Stimulated activated memory B cell treated with anti-CD40 and anti-IgM and Interleukin-4, amounts not matched to agents 10 μg/mL and 1 μg/mL and 100 μg/mL, for 72 hours (primary cell): ENCODE measurements at places on chromosomes 3 and 15.

DNA sequence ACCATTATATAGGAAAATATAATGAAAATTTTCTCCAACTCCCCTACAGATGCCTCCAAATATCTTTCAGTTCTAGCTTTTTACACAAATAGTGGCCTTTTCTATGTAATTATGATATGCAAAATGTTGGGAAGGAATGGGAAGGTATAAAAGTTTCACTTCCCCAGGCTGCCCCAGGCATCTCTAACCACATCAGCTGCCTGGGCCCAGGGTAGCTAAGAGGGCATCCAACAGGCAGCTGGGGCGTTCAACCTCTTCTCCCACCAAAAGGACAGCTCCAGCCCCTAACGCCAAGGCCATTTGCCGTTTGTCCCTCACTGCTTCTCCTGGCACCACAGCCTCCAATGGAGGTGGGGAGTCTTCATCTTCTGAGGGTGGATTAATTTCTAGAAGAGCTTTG, 188.1 kb upstream of the TSC22D2 start:
- ATAC-seq = no peak

GRCh38 chr3:148605521-148605920, 92.2 kb upstream of the AGTR1 start:
- no peak for ATAC-seq

- peak; percentile 45 for ATAC-seq
Observed at GRCh38 chr15:90547540-90547939, 17.8 kb downstream of the CRTC3 start.

DNA sequence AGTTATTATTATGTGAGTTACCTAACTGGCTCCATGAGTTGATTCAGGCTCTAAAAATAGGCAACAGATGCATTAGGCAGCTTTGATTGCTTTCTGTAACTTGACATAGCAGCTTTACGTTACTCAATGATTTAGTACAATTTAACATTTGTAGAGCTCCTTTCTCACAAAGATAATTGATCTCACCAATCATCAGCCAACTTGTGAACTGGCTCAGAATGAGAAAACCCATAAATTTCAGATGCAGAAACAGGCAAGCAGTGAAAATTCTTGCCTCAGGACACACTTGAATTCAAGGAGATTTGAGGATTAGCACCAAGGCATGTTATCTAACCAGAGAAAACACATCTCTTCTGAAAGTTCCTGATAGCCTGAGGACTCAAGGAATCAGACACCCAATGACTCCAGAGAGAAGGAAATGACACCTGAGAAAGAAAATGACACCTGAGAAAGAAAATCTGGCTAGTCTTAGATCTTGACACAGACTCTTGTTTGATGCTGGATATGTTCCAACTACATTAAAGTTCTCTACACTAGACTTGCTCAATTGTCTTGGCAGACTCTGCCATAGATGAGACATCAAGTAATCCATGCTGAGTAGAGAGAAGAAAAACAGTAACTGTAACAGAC, 315.1 kb upstream of the CBLB start:
- no peak for ATAC-seq

DNA sequence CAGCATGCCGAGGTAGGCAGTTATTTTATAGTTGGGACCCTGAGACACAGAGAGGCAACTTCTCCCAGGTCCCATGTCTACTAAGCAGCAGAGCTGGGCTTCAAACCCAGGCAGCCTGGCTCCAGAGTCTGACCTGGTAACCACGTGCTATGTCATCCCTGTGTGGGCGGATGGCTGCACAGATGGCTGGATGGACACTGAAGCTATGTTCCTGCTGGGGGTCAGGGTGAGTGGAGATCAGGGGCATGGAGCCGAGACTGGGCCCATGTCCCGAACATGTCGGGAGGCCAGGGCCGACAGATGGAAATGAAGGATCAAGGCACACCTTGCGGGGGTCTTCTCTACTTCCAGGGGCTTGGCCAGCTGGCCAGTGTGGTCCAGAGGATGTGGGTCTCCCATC, 9.3 kb upstream of the FBLN2 start:
- ATAC-seq = no peak

DNA sequence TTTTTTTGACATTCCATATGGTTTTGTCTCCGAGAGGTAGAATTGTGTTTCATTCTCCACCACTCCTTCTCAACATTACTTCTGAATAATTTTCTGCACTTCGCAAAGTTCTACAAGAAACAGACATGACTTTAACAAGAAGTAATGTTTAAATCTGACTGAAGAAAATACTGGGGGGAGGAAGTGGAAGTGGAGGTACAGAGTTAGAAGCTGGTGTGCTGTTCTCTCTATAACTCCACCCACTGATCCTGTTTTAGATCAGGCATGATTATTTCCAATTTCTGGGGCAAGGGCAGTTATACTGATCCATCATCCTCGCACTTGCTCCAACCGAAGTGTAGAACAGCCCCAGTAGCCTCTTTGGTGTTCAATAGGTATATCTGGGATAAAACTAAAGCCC, 9.2 kb upstream of the MCCC1 start:
- ATAC-seq = no peak

DNA sequence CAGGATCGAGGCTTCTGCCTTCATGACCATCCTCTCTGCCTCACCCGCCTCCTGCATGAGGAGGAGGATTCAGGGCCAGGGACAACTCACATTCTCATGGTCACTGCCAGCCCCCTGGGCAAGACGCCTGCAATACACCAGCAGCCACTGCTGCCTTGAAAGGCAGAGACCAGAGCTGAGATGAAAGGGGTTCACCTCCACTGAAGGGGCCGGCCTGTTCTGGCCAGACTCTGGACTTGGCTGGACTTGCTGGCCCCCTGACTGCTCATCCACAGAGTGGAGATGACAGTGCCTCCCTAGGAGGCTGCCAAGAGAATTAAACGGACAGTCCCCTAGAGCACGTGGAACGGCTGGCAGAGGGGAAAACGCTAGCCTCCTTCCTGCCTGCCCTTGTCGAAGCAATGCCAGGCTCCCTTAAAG, 35.2 kb downstream of the MGLL start:
- no peak for ATAC-seq

DNA sequence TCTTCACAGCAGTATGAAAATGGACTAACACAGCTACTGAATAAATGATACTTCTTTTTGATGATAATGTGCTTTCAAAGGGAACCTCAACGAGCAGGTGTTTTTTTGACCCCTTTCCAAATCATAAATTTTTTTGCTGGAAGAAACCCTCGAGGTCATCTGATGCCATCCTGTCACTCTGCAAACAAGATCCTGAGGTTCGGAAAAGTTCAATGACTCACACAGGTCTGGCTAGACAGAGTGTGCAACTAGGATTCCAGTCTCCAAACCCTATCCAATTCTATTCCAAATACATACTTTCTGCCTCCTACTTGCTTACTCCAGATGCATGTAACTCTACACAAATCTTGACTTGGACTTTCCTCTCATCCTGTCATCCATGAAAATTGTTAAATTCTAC, 124.7 kb downstream of the NEDD4 start:
- ATAC-seq = no peak

DNA sequence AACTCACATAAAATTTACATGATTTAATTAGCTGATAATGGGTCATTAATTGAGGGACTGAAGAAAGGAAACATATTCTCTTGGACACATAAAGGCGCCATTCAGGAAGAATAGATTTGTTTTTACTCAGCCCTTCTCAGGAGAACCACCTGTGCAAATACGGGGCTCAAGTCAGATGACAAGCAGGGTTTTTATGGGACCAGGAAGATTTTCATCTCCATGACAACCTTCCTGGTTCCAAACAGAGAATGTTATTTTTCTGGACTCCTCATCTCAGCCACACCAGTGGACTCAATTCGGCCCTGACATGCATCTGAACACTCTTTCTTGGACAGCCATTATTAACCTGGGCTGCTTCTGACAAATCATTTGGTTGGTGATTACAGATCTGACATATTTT, 120.5 kb downstream of the PDZRN3 start:
- ATAC-seq = no peak
